Ascending aorta (tissue), 2 donors: ENCODE measurements at places on chromosomes 4 and X.

DNA sequence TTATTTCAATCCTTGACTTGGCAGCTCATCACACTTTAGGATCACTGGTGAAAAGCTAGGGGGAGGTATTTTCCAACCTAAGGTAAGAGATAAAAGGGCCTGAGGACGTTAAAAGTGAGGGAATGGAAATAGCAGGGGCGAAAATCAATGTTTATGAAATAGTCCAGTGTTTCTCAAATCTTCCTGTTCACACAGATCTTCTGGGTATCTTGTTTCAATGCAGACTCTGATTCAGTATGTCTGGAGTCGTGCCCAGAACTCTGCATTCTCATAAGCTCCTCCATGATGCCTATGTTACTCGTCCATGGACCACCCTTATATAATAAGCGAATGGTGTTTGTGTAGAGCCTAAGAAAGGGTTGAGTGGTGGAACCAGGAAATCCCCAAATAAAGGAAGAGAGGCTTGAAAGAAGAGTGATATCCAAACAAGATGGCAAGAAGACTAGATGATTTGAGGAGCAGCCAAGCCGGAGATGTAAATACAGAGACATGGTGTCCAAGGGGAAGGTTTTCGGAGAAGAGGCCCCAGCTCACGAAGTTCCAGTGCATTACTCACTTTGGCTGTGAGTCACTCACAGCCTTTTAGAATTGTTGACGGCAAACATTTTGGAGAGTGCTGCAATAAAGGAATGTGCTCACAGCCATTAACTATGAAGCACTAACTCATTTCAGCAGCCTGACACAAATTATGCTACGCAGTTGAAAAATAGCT lies 215.6 kb upstream of the PPARGC1A start:
- DNase-seq: no peak

DNA sequence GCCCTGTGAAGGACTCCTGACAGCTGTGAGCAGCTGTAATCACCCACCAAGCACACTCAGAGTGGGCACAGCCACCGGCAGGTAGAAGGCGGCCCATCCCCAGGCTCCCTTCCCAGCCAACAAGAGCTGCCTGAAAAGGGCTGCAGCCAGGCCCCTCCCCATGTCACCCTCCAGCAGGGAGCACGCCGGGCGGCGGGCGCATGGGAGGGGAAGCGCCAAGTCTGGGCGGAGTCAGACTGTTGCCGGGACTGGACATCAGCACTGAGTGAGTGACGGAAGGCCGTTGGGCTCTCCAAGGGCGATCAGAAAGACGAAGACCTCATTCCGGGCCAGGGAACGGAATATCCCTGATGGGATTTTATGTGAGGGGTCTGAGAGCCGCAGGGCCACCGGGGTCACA lies 82.1 kb downstream of the PPP2R2C start:
- no peak for DNase-seq

- DNase-seq: no peak
Observed at GRCh38 chr4:5237086-5237660, 185.9 kb downstream of the STK32B start.

GRCh38 chr4:176340871-176341685 lies 21.3 kb downstream of the SPCS3 start:
- DNase-seq: no peak

GRCh38 chr4:64721106-64721505 lies 311.9 kb upstream of the TECRL start:
- no peak for DNase-seq

- DNase-seq: no peak
Observed at GRCh38 chrX:150533863-150534262, 34.6 kb upstream of the MTM1 start.

DNA sequence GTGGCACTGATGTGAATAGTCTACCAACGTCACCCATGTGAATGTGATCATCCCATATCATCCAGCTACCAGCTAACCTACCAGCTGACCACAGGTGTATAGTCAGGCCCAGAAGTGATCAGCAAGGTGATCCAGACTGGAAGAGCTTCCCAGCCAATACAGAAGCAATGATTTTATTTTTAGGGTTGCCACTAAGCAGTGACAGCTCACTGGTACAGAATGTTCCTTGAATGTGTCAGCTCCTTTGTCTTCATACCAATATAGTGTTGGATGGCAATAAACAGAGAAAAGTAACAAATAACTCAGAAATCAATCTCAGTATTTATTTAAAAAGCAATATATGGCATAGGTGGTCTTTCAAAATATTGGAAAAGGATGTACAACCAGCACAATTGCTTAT lies 361.8 kb upstream of the CPEB2 start:
- no peak for DNase-seq

GRCh38 chr4:108849611-108850168 lies 86.8 kb upstream of the ETNPPL start:
- DNase-seq: no peak

DNA sequence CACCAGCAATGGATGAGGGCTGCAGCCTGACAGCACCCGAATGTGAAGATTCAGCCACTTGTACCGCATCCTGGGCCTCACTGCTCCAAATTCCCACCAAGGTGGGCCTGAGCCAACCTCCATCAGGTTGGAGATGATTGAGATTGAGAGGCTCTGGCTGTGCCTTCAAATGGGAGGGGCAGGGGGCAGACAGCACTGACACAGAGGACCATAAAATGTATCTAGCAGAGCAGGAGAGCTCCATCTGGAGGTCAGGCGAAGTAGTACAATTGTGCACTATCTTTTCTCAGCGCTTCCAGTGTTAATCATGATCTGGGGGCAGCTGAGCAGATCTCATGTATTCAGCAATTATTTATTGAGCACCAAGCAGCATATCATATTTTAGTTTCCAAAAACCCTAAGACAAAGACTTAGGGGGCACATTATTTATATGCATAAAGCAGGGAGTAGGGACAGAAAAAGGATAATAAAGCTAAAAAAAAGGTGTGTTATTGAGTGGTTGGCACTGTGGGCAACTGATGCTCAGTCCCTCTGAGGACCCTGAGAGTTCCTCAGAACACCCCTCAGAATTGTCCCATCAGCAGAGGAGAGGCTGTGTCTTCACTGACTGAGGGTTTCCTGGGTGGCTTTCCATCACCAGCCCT lies 31.6 kb upstream of the C1QTNF7 start:
- no peak for DNase-seq
